ENCODE measurements at places on chromosomes 3 and 15.

DNA sequence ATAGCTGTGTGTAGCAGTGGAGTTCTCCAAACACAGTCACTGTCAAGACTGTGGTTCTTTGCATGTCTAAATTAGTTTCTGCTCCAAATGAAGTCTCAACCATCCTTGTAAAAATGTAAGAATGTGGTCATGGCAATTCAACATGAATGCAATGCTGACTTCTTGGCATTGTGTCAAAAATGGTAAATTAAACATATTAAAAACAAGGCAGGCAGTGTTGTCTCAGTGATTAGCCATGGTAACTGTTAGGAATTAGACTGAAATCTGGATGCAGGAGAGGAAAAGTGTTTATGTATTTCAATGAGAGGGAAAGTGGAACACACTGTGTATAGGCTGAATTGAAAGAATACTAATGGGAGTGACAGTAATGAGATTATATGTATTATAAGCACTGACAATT, 597.2 kb downstream of the EDEM1 start:
- DNase-seq: no peak

DNA sequence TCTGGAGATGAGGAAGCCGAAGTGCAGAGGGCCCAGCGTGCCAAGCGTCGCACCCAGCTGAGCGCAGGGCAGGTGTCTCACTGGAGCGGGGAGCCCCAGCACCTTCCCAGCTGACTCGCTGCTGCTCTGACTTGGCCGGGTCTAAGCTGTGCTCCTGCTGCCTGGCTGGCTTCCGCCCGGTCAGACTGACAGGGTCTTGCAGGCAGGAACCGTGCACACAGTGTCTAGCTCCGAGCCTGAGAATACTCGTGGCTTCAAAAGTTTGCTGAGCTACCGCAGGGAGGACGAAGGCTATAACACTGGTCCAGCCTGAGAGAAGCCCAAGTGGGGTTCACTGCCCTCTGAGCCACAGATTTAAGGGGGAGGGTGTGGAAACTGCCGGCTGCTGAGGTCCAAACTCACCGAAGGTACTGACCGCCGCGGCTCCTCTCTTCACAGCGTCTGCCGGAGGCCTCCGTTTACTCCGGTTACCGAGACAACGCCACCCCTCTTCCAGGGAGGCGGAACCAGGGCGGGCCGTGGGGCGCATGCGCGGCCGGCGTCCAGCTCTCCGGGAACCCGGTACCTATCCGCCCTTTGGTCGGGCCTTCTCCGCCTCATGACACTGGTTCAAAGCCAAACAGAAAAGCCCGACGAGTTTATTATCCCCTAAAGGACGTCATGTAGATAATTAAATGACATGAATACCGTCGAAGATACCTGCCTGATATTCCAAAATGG, at the start of gene CFAP44:
Gene CFAP44, minus strand, starts transcription at position 443 of the 720 bp plus-strand sequence. CDS start 7,829 bp downstream, outside the sequence.
- DNase-seq: peak; percentile 19

- no peak for DNase-seq
These were observed 28.3 kb downstream of the SRP14 start for GRCh38 chr15:40010686-40011085.

GRCh38 chr3:28907616-28908015, 373.3 kb upstream of the RBMS3 start:
- no peak for DNase-seq

- no peak for DNase-seq
These were observed 114.7 kb downstream of the GADL1 start for GRCh38 chr3:30779686-30780287.

GRCh38 chr15:41992803-41993190, 20.4 kb upstream of the EHD4 start:
- DNase-seq: no peak

- no peak for DNase-seq
These were observed 38.1 kb downstream of the HSPBAP1 start for GRCh38 chr3:122755491-122755890.

DNA sequence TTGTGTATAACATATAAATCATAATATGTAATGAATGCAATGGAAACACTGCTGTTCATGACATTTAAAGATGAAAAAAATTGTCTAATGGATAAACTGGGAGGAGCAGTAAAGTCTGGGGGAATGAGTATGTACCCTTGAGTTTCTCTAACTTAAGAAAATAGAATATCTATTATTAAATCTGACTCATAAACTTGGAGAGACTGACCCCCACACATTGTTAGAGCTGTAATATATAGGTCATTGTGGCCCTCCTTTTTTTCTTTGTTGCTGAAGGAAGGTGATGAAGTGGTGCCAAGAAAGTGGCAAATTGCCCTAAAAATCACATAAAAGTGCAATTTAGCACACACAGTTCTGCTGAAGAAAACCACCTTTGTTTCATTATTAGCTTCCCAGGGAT, 389.8 kb upstream of the RARB start:
- no peak for DNase-seq

GRCh38 chr3:43155464-43156121, 49.7 kb upstream of the POMGNT2 start:
- DNase-seq: no peak

DNA sequence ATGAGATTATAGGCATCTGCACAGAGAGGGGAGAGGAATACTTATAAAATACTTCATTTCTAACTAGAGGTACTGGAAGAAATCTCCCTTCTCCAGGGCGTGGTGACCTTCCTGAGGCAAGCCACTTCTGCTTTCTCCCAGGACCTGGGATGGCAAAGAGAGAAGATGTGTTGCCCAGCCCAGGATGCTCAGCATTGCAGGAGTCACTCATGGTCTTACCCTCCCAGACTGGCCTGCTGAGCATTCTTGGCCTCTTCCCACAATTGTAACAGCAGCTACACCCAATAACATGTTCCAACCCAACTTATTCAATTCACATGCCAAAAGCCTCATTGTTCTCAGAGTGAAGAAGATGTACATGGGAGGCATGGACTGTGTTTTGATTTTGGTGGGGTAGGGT, 37.9 kb downstream of the IL20RB start:
- DNase-seq: no peak

DNA sequence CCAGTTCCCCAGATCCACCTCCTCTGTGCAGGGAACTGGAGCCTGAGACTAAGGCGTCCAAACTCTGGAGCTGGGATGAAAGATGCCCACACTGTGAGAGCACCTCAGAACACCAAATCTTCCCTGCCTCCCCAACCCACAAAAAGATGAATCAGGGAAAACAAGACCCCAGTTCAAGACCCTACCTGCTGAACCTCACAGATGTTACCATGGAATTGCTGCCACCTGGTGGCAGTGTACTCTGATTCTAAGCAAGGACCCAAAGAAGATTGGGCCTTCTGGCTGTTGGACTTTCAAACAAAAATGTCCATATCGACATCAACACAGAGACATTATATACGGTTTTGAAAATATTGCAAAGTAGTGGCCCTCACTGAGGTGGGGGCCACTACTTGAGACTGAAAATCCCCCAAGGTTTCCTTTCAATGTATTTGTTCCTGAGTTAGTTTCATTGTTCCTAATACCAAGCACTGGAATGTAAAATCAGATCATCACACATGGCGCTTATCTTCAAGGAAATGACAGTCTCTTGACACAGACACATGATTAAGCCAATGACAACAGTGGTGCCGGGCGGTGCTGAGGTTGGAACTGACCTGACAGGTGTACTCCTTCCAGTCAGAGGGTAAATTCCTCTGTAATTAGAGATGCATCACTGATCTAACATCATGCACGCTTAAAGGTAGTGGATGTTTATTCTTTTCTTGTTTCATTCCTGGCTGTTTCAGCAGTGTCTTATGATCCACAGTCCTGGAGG, 67.6 kb downstream of the SLC6A11 start:
- no peak for DNase-seq

DNA sequence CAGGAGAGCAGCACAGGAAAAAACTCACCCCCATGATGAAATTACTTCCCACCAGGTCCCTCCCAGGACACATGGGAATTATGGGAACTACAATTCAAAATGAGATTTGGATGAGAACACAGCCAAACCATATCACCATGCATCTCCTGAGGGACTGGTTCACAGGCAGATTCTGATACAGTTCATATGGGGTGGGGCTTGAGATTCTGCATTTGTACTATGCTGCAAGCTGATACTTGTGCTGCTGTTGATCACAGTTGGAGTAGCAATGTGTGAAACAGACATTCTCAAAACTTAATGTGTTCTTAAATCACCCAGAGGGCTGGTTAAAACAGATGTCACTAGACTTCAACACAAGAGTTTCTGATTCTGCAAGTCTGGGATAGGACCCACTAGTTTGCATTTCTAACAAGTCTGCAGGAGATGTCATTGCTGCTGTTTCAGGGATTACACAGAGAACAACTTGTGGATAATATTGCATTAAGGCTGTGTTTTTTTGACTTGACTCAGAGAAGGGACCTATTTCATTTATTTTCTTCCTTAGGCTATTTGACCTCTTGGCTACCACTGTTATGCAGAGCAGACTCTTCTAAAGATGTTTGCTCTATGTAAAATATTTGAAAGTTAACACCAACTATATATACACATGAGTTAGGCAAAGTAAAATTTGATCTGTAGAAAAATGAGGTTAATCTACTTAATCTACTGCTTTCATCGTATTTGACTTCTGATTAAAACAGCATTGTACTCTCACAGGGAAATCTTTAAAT, 194.2 kb upstream of the CNTN3 start:
- DNase-seq: no peak

DNA sequence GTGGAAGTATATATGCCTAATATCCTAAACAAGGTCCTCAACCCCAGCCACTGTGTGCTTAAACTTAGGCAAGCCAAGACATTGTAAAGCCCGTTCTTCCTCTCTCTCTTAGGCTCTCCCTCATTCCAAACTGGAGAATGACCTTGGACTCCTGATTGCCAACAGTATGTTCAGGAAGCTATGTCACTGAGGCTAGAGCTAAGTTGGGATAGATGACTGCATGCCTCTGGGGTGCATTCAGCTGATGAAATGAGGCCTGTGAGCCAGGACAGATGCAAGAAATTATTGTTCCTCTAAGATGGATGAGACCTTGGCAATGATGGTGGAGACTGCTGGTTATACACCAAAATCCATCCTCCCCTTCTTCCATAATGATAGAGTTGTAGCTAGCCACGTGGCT, 27.9 kb upstream of the TBC1D21 start:
- DNase-seq: no peak

- no peak for DNase-seq
These were observed 44.0 kb downstream of the CCDC54 start for GRCh38 chr3:107421170-107421792.

DNA sequence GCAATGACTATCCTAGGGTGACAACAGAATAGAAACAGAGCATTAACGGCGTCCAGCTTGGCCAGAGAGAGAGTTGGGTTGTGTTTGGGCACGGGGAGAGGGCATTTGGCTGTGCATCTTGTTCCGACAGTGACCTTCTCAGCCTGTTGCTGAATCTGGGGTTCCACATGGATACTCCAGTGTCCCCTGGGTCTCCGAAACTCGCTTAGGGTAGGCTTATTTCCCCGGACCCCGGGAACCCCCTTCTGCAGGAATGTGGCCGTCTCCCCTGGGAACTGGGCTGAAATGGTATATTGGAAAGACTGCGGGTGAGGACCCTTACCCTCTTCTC, 7.9 kb downstream of the SHOX2 start:
- no peak for DNase-seq

DNA sequence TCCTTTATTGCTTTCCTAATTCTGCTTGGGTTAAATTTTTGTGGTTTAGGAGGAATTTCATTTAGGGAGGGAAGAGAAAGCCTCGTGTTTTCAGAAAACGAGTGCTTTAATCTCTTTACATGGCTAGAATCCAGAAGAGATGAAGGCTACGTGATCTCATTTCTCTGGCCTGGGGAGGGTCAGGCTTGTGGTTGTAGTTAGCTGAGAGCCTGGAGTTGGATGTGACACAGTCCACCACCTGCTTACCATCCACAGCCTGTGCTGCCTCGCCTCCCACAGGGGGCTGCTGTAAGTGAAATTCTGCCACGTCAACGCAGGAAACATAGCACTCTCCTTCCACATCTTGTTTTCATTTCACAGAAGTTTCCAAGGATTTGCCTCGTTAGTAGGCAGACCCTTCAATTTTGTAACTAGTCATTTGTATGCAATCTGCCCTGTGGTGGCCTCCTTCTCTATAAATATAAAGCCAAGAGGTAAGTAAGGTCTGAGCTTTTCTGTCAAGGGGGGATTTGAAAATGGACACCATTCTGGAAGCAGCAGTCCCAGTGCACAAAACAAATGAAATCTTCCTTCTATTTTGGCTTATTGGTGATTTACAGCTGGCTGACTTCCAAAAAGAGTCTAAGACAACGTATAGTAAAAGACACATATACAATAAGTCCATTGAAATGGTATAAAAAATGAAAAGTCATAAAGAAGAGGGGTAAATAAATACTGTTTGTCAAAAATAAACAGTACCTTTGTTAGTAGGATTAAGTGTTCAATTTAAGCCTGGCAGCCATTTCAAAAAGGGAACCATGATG, 3.4 kb downstream of the GXYLT2 start:
- DNase-seq: no peak

- DNase-seq: no peak
These were observed 13.7 kb downstream of the EIF2AK4 start for GRCh38 chr15:39947401-39948197.

GRCh38 chr3:127000119-127000518, 17.2 kb downstream of the PLXNA1 start:
- DNase-seq: no peak

DNA sequence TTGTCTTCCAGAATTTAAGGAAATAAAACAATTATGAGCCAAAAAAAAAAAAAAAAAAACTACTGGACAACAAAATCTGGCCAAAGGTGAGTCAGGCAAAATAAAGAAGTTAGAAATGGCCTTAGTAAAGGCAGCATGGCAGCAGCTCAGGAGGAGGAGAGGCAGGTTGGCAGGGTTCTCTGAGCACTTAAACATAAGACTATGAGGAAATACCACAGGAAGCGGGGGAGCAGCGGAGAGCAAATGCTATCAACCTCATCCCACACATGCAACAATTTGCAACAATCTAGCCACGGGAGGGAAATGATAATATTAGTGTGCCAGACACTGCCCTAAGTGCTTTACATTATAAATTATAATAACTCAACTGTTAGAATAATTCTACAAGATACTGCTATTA, 247.3 kb upstream of the NSMCE3 start:
- no peak for DNase-seq

GRCh38 chr3:50930371-50931208, 255.9 kb downstream of the DOCK3 start:
- DNase-seq: no peak
